ENCODE measurements at places on chromosomes 12 and 14. TPM values are rescaled to one million over a fixed set of nuclear protein-coding genes. Genes with fewer than 3 reads are reported as not detected.

DNA sequence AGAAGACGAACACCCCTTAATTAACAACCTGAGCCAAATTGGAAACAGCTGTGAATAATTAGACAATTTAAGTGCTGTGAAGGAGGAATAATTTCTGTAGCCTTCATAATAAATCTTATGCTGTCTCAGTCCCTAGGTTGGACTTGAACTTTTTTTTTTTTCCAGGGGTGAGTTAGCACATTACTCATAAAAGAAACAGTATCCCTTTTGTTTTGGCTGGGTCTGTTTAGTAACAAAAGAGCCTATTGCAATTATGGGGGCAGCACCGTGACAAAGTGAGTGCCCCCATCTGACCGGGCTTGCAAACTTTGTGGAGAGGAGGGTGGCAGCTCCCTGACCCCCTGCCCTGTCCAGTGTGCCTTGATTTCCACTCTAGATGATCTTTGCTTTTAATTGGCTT lies 167.4 kb downstream of the DICER1 start:
- no peak for DNase-seq

The NANOG gene
- total RNA-seq = not detected

The SHMT2 gene
- total RNA-seq = 38.5 TPM

The PDZRN4 gene
- total RNA-seq = 2.8 TPM

DNA sequence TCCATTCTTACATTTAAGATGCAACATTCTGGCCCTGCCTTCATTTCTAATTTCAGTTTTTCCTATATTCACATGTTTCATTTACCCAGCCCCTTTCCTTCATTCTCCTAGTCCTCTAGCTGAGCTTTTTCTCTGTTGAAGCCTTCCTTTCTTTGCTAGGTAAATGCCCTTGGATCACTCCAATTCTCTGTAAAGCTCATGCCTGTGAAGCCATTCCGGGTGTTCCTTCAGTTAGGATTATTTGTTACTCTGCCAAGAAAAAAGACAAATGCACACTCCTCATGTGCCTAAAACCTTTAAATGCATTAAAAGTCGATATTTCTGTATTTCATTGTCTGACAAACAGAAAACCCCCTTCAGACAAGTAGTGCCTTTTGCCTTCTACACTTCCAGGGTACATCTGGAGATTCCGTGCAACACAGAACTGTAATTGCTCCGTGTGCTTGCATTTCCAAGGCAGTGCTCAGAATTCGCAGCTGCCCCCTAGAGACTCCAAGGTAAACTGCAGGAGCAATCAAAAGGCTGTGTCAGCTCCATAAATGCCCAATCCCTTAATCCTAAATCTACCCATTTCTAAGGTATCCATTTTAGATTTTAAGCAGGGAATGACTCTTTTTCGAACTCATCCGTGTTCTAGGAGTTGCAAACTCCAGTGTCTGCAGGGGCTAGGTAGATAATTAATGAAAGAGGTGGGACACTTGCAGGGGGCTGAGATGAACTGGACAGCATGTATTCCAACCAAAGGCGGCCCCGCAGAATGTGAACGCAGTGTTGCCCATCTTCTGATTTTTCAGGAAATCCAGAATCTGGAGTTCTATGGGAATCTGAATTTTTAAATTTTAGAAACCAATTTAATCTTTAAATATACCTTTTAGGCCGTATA lies 320.2 kb downstream of the GRIN2B start:
- DNase-seq = no peak

The SYNDIG1L gene
- total RNA-seq = 0.35 TPM

All from ovary (tissue), 10 donors.